DMS153 (cell line): ENCODE measurements at places on chromosomes 1 and 21.

DNA sequence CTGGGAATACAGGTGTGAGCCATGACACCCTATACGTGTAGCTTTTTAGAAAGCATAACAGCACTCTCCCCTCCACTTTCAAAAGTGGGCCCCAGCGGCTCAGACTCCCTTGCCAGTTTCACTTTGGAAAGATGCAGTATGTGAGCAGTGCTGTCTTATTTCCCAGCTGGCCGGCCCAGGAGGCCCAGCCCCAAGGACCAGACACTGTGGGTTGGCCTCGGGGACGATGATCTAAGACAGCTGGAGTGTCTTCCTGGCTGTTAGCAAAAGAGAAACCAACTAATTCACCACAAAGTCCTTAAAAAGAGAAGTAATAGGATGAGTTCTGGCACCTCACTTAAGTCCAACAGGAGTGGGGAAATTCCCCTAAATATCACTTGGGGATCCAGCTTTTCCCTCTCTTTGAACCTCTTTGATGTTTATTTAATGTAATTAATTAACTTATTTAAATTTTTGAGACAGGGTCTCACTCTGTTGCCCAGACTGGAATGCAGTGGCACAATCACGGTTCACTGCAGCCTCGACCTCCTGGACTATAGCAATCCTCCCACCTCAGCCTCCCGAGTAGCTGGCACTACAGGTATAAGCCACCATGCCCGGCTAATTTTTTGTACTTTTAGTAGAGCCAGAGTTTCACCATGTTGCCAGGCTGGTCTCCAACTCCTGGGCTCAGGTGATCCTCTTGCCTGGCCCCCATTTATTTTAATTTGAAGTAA is 17.6 kb upstream of the CLIC4 start:
- no peak for DNase-seq

- no peak for DNase-seq
Measured at GRCh38 chr1:183807549-183808168, 2.7 kb downstream of the RGL1 start.

GRCh38 chr1:245855846-245856730 is 651.0 kb downstream of the SMYD3 start:
- DNase-seq: no peak

DNA sequence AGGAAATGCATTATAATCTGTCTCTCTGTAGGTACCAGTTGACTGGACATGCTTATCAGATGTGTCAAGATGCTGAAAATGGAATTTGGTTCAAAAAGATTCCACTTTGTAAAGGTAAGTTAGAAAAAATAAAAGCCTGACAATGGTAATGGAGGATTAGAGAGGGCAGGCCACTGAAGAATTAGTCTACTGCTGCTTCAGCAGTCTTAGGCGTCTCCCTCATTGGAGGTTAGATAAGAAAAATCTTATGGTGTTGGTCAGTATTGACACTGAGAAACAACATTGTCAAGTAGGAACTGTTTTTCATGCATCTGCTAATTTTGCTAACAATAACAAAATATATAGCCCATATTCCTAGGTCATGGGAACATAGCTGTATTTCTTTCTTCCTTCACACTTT is 20.1 kb downstream of the CR2 start:
- DNase-seq: no peak

GRCh38 chr1:64328193-64328592 is 124.8 kb downstream of the UBE2U start:
- no peak for DNase-seq

DNA sequence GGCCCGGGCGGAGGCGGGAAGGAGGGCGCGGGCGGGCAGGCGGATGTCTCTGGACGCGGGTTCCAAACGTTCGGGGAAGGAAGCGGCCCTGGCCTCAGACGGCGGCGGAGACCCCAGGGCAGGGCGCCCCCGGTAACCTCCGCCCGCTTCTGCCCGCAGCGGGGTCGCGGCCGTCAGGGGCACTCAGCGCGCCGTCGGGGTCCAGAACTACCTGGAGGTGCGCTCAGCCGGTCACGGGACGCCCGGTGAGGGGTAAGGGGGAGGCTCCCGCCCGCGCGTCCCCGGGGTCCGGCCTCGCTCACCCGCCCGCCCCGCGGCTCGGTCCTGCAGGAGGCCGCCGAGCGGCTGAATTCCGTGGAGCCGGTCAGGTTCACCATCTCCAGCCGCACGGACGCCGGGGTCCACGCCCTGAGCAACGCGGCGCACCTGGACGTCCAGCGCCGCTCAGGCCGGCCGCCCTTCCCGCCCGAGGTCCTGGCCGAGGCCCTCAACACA is 406 bp downstream of the PUSL1 start:
- DNase-seq: no peak

GRCh38 chr21:14763695-14764064 is 217.6 kb upstream of the SAMSN1 start:
- no peak for DNase-seq

DNA sequence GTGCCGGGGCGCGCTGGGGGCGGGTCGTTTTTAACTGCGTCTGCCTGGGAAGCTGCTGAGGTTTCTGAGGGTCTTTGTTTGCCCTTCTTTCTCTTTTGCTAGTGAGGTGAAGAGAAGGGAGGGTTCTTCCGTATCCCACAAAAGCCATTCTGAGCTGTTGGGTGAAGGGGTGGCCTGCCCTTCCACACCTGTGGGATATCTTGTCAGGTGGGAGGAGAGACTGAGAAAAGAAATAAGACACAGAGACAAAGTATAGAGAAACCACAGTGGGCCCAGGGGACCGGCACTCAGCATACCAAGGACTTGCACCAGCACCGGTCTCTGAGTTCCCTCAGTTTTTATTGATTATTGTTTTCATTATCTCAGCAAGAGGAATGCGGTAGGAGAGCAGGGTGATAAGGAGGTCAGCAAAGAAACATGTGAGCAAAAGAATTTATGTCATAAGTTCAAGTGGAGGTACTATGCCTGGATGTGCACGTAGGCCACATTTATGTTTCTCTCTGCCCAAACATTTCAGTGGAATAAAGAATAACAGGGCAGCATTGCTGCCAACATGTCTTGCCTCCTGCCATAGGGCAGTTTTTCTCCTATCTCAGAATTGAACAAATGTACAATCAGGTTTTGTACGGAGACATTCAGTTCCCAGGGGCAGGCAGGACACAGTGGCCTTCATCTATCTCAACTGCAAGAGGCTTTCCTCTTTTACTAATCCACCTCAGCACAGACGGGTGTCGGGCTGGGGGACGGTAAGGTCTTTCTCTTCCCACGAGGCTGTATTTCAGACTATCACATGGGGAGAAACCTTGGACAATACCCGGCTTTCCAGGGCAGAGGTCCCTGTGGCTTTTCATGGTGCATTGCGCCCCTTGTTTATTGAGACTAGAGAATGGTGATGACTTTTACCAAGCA is 972 bp downstream of the PGBD2 start:
- DNase-seq: no peak

- DNase-seq: no peak
Measured at GRCh38 chr1:53410100-53410541, 49.1 kb upstream of the DMRTB1 start.

GRCh38 chr1:169487561-169487960 is 1.8 kb upstream of the SLC19A2 start:
- DNase-seq: no peak

GRCh38 chr1:12434174-12434573 is 183.8 kb downstream of the DHRS3 start:
- no peak for DNase-seq

GRCh38 chr1:27567146-27567526 is 36.8 kb downstream of the AHDC1 start:
- no peak for DNase-seq

GRCh38 chr1:205275916-205276688 is 45.4 kb downstream of the NUAK2 start:
- no peak for DNase-seq

- no peak for DNase-seq
Measured at GRCh38 chr1:5389101-5389885, 602.9 kb downstream of the NPHP4 start.

DNA sequence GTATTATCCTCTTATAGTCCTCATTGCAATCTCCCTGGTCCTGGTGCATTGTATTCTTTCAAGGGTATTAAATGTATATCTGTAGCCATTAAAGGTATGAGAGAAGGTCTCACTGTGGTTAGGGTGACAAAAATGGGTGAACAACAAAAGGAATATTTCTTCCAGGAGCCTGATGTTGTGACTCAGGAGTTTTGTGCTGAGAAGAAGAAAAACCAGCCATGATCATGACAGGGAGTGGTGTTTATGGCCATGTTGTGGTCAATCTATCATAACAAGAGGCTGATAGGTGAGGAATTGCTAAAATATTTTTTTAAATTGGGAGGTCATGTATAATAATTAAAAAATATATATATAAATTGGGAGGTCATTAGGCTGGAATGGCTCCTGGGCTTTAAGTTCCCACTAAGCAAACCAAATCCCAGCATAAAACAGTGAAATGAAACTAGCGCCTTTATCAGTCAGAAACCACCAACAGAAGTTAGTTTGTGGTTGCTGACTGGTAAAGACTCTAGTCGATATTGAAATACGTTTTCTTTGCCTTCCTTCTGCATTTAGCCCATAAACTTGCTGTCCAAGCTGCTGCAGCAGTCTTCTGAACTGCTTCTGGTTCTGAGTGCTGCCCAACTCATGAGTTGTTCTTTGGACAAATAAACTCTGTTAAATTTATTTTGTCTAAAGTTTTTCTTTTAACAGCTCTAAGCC is 60.3 kb downstream of the TBX19 start:
- DNase-seq: no peak

DNA sequence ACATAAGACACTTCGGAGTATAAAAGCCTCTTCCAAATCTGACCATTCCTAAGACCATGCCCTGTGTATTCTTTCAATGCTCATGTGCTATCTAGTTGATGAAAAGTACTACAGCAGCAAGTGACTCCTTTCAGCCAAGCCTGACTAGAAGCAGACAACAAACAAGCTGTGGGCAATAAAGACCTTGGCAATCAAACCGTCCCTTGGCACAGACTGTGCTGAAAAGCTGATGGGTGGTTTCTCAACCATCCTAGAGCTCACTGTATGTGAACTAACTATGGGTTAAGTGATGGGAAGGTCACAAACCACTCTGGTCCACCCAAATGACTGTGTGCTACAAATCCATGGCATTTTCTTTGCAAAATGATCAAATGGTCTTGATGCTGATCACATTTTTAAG is 94.0 kb downstream of the KIAA0319L start:
- DNase-seq: no peak

GRCh38 chr21:34570313-34570712 is 44.6 kb downstream of the RCAN1 start:
- no peak for DNase-seq

- DNase-seq: no peak
Measured at GRCh38 chr1:197848350-197848749, 54.1 kb upstream of the C1orf53 start.

DNA sequence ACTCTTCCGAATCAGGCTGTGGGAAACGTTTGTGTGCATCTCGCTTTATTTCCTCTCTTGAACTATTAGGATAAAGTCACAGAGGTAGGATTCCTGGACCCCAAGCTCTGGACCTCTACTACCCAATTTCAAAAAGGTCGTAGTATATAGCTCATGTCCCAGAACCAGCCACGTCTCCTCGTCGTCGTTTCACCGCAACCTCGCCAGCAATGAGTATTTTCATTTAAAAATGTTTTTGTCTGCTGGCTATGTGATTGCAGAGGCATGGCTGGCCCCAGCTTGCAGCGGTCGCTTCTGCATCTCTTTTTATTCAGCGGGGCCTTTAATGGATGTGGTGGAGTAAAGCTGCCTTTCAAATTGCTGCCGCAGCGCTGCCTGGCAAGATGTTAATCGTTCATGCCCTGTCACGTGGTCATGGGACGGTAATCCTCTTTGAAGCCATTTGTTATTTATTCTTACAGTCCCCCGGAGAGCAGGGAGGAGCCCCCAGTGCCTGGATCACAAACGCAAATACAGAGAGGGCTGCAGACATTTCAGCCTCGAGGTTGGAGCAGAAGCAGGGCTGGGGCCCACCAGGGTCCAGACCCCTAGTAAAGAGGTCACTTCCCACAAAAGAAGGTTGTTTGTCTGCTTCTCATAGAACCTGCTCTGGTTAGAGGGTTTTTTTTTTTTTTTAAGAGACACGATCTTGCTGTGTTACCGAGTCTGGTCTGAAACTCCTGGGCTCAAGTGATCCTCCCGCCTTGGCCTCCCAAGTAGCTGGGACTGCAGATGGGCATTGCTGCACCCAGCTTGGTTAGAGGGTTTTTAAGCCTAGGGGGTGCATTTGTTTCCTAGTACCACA is 11.6 kb upstream of the NPHP4 start:
- DNase-seq: peak; percentile 46

- DNase-seq: peak; percentile 36
Measured at GRCh38 chr1:153945795-153946621, 510 bp downstream of the DENND4B start.

- peak; percentile 54 for DNase-seq
Measured at GRCh38 chr1:112549590-112549989, 40.8 kb downstream of the WNT2B start.

- DNase-seq: no peak
Measured at GRCh38 chr1:87174724-87175245, 153.9 kb upstream of the LMO4 start.
